ENCODE measurements at places on chromosomes 6 and 20.
A peak's percentile ranks its signal among the peaks of the same experiment; 100 is the strongest.

- DNase-seq: no peak
Observed at GRCh38 chr6:143952060-143952778, 55.8 kb downstream of the PLAGL1 start.

- DNase-seq: no peak
Observed at GRCh38 chr6:28782113-28782673, 141.6 kb downstream of the TRIM27 start.

- DNase-seq: no peak
Observed at GRCh38 chr20:33296206-33296605, 13.2 kb downstream of the BPIFB1 start.

DNA sequence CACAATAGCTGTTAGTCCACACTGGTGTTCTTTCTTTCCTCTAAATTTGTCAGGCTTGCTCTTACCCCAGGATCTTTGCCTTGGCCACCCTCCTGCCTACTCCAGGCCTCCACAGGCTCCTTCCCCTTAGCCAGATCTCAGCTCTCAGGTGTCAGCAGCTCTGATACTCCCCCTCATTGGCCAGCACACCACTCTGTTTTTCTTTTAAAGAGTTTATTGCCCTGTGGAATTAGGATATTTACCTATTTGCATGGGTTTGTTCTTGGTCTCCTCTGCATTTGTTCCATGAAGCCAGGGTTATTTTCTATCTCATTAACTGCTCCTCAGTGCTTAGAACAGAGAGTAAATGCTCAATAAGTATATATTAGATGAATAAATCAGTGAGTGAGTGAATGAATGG lies 36.8 kb downstream of the GCNT2 start:
- DNase-seq: no peak

- no peak for DNase-seq
Observed at GRCh38 chr6:114445846-114446245, 103.0 kb upstream of the HS3ST5 start.

DNA sequence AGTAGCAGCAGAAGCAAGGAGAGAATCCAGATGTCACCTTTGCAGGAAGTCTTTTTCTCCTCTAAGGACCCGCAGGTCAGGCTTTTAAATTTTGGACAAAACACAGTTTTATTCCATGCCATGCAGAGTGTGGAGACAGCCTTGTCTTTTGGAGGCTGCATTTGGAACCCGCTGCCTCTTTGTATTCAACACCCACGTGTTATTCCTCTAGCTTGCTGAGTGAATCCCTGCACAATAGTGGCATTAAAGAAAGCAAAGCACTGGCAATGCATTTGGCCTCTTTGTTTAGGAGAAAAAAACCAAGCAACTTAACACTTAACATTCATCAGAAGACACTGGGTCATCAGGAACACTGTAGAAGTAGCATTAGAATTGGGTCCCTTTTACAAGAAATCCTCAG lies 43.5 kb downstream of the TFAP2B start:
- DNase-seq: no peak

GRCh38 chr6:50285735-50286134 lies 236.0 kb upstream of the DEFB112 start:
- no peak for DNase-seq

DNA sequence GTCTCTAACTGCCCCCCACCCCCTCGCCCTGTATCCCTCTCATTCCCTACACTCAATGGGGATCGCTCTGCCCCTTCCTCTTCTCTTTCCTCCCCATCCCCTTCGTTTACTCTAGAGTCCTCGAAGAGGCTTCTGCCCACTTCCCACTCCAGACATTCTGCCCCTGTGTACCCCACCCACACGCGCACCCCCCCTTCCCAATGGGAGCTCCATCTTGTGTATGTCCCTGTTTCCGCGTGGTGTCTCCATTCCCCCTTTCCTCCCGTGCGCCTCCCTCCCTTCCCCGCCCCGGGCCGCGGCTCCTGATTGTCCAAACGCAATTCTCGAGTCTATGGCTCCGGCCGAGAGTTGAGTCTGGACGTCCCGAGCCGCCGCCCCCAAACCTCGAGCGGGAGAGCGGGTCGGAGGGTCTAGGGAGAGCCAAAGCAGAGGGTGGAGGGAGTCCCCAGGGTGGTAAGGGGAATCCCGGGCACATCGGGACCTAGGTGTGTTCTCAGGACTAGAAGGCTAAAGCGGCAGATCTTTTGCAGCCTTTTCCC lies 679 bp upstream of the RING1 start:
- no peak for DNase-seq

GRCh38 chr6:163565140-163565539 lies 150.6 kb downstream of the QKI start:
- no peak for DNase-seq

DNA sequence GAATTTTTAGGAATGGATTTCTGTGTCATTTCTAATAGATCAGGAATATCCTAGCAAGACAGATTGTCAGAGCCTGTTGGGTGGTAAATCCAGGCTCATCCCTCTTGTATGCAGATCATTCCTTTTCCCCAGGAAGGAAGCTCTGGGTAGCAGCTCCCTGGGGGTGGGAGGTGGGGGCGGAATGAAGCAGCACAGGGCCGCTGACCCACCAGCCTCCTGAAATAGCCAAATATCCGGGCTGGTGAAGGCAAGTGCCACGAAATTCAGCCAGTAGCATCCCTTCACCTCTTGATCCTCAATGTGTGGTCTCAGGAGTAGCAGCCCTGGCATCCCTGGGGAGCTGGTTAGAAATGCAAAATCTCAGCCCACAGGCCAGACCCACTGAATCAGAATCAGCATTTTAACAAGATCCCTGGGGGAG lies 256.9 kb downstream of the LRFN2 start:
- no peak for DNase-seq

DNA sequence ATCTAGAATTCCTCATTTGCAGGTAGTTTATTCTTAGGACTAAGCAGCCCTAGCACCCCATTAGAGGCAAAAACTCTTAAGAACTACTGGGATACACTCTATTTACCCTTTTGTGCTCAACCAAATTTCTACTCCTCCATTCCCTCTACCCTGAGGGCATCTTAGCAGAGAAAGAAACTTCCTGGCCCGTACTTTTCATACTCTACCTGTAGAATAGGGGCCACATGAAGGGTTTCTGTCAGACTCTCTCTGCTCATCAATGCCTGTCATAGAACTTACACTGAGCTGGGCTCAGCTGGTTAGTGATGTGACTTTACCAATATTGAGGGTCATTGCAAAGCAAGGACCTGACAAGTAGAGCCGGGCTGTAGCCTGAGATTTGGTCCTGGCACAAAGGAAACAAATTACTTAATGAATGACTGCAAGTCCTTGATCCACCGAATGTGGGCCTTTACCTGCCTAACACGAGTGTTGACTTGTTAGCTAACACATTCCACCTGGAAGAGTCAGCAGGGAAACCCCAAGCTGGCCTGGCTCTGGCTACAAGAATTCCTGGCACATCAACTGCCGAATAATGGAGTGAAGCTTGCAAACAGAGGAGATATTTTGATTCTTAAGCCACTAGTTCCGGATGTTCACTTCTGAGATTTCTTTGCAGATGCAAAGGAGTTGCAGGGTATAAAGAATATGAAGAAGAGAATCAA lies 280.5 kb upstream of the JAG1 start:
- DNase-seq: no peak

- DNase-seq: no peak
Observed at GRCh38 chr20:59422872-59423544, 122.6 kb downstream of the EDN3 start.

DNA sequence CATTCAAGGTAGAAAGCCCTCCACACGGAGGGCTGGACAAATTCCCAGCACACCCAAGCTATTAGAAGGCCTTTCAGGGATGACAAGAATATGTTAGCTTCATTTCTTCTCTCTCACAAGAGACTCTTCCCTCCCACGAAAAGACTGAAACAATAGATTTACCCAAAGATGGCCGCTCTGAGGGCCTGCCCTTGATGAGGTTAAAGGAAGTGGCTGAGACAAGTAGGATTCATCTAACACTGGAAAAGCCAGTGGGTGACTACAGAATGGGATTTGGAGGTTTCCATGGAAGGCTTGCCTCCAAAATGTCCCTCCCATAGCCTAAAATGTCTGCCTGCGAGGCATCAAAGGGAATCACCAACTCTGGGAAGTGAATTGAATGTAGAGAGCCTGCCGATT lies 277.6 kb downstream of the CLIC5 start:
- no peak for DNase-seq

- DNase-seq: peak; percentile 87
Observed at GRCh38 chr6:36735110-36736071, 37.8 kb downstream of the RAB44 start.
